HEK293T (cell line): ENCODE measurements at places on chromosomes 4 and X.

- DNase-seq = no peak
These were observed 184.3 kb downstream of the QDPR start for GRCh38 chr4:17327591-17327990.

- DNase-seq = no peak
These were observed 861.1 kb upstream of the IGFBP7 start for GRCh38 chr4:57971261-57971660.

DNA sequence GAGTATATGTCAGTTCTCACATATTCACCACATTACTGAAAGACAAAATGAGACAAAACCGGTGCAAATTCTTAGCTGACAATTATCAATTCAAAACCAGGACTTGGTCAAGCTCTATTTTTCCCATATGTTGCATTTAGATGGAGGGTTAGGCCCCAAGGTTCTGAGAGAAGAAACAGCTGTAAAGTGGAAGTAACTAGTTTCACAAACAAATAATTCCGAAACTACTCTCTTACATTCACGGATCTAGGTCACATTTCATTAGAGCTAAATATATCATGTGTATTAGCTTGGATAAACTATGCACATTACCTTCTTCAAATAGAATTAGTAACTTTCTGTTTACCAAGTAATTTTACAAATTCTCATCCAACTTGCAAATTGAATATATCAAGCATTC lies 3.7 kb upstream of the GABRA2 start:
- DNase-seq = no peak

GRCh38 chrX:13797512-13797911 lies 19.4 kb downstream of the GPM6B start:
- DNase-seq = no peak

DNA sequence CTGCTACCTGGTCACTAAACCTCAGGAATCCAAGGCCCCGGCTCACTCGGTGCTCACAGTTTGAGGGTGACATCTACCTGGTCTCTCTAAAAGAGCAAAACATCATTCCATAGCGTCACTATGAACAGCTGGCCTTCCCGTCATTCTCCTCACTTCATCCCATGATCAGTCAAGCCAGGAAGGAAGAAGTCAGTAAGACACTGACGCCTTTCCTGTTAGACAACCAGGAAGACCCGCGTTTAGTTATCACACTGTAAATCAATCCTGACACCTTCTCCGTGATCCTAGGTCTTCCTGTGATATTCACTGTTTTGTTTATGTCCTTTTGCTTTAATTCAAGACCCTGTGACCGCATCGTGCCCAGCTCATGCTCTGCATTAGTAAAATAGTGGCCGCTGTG lies 31.6 kb upstream of the CDKN2AIP start:
- no peak for DNase-seq

GRCh38 chrX:152656890-152657289 lies 19.2 kb downstream of the GABRQ start:
- DNase-seq = no peak

GRCh38 chr4:168269896-168270295 lies 48.7 kb downstream of the DDX60 start:
- DNase-seq = no peak

DNA sequence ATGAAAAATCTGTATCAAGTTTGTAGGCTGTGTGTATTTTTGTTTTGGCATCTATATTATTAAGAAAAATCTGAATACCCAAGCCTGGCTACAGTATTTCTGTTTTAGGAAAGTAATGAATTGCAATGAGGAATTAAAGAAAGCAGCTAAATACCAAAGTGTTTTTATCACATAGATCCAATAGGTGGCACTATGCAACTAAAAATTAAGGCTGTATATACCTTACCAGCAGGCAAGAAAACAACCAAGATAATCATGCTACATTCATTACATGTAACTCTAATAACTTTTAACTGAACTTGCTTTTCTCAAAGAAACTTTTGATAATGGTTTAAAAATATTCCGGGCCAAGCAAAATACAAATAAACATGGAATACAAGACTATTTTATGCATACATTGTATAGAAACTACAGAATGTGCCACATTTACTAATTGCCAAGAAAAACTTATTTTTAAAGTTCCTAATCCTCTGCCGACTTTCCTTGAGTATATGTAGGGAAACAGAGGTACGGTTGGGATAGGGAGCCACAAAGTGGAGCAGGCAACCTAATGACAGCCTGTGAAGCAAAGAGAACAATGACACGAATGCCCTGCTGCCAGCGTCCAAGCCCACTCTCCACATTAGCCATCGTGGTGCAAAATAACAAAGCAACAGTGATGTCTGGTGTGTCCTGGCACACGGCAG lies 63.7 kb downstream of the SEC24D start:
- peak; percentile 39 for DNase-seq

DNA sequence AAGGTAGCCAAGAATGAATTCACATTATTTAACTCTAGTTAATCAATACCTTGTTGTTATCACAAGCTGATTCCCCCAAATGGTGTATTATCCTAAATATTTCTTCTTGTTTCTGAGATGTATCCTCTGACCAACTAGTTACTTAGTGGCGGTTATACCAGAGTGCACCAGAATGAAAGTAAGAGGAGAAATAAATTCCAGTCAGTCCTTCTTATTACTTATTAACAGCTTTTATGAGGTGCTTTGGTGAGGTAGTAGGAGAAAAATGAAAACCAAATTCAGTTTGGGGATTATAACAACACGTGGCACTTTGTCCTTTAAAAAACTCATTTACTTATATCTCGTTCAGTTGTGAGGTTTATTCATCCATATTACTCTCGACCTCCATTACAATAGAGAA lies 101.9 kb downstream of the AMMECR1 start:
- DNase-seq = no peak

DNA sequence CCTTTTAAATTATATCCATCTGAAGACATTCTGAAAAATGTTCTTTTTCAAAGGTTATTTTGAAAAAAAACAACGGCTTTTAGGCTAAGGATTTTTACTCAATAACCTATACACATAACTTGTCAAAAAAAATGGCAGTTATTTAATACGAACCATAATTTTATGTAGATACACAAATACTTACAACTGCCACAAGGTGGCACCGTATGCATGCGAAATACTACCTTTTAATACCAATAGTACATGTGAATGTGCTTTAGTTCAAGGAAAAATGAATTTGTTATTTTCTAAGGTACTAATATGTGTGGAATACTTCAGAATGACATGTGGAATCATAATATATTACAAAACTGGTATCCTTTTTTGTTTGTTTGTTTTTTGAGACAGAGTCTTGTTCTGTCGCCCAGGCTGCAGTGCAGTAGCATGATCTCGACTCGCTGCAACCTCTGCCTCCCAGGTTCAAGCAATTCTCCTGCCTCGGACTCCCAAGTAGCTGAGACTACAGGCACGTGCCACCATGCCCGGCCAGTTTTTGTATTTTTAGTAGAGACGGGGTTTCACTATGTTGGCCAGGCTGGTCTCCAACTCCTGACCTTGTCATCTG lies 4.6 kb upstream of the MAD2L1 start:
- DNase-seq = peak; percentile 28

GRCh38 chrX:43664708-43665107 lies 8.6 kb downstream of the MAOA start:
- DNase-seq = no peak

DNA sequence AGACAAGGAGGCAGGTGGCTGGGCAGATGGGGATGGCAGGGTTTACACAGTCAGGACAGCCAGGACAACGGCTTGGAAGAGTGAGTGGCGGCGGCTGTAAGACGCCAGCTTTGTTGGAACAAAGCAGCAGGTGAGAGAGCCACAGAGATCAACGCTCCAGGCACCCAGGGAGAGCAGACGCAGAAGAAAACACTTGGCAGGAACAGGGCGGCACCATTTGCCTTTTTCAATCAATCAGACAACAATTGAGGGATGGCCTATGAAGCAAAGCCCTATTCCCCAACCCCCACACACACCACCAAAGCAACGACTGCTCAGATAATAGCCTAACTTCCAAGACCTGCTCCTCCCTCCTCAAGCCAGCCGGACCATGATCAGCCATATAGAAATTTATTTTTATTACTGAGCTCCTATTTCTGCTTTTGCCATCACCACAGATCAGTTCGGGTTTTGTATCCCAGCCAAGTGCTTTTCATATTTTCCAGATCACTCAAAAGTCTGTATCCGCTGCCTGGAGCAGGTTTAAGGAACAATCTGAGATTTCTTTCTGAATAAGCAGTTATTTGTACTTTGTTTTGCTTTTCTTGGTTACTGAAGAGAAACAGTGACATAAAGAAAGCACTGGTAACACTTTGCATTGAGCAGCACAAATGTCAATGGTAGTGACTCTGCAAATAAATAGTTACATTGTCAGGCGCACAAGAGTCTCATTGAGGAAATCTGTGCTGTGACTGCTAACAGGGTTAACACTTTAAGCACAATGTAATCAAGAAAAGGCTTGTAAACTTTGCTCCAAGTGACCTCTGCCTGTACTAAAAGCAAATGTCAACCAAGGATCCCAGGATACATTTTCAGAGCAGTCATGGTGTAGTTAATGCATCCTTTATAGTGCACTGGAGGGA lies 81.8 kb upstream of the RBPJ start:
- no peak for DNase-seq

GRCh38 chrX:16466640-16467432 lies 183.1 kb upstream of the S100G start:
- no peak for DNase-seq

DNA sequence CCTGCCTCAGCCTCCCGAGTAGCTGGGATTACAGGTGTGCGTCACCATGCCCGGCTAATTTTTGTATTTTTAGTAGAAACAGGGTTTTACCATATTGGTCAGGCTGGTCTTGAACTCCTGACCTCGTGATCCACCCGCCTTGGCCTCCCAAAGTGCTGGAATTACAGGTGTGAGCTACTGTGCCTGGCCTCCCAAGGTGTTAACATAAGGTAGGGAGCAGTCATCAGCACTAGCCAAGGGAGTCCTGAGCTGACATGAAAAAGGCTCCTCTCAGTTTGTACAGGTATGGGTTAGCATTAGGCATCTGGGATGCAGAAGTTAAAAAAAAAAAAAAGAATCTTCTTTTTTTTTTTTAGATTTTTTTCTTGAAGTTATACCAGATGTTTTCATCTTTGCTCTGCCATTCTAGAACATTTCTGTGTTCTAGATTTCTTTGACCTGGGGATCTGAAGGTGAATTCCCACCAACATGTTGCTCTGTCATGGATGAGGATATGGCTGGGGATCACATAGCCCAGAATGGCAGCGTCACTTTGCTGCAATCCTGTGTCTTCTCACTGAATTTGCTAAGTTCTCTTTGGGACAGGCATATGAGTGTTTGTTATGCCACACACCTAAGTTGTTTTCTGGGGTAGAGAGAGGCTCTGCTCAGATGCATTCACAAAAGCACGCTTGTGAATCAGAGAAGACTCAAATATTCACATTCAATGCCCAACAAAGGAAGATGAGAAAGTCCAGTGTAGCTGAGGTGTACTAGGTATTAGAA lies 24.4 kb upstream of the PLA2G12A start:
- DNase-seq = no peak

DNA sequence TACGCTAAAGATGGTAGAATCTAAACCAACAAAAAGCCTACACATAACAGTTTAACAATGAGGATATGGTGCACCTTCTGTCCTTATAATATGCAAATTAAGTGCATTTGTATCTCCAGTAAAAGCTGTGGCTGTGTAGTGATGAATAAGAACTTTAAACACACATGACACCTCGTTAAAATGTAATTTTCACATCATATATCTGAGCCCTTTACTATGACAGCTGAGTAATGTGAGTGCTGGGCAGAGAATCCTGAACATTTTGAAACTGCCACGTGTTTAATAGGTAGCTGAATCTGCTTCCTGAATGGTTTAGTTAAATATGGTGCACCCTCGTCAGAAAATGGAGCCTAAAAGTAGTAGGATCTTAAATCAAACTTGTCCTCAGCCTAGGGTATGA lies 540.8 kb downstream of the ADGRL3 start:
- no peak for DNase-seq

DNA sequence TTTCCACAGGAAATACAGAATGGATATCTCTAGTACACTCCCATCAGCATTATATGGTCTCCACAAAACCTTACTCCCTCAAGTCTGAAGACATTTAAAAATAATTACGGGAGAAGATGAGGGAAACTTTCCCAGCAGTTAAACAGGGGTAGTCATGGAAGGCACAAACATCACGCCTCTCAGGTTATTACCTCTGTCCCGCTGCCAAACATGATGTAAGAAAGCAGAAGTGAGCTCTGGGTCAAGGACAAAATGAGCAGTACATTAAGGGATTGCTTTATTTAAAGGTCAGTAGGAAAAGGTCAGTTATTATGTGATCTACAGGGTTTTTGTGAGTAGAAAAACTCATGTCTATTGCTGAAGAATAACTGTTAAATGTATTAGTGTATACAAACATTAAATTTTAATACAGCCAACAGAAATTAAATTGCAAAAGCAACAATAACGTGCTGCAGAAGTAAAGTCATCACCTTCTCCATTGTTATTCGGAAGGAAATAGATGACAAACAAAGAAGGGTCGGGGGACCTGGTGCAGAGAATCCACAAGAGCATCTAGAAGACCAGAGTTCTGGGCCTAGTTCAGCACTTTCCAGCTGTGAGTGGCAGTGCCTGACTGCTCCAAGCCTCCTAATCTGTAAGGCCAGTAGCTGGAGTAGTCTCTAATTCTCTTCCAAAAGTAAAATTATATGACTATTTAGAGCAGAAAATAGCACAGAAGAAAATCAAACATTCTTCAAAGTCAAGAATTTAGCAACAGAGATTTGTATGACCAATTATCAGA lies 171.2 kb downstream of the PPP3CA start:
- no peak for DNase-seq

- no peak for DNase-seq
These were observed 207.6 kb upstream of the SLITRK2 start for GRCh38 chrX:145609951-145610511.
